ENCODE measurements at places on chromosomes 6 and 20.

DNA sequence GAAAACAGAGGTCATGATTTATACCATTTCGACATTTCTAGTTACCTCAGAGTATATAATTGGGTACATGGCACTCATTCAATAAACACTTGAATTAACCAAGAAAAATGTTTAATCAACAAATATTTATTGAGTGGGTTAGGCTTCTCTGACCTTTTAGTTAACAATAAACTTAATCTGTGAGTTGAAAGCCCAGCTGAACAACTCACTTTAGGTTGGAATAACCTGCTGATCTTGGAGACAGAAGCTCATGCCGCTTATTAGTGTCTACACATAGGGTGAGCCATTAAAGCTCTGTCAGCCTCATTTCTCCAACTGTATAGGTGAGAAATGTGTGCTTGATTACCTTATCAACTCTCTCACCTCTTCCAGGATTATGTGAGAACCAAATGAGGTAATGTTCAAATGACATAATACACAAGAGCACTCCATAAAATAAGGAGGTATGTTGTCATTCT, 98.2 kb upstream of the DTNBP1 start:
- no peak for DNase-seq

GRCh38 chr6:69895396-69895795, 29.0 kb downstream of the COL19A1 start:
- no peak for DNase-seq

DNA sequence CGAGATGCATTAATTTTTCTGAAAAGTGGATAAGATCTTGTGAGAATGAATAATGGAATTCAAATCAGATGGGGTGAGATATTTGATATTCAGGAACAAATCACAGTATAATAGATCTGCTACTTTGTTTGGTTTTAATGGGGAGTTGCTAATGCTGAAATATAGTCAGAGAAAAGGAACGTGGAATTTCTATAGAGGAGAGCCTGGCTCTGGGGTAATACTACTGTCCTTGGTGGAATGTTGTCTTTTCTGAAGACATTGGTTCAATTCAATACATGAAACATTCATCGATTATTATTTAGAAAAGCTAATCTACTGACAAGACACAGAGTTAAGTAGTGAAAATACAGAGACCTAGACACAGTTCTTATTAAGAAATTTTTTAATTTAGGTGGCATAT, 108.6 kb downstream of the ESR1 start:
- DNase-seq: no peak

GRCh38 chr20:56360908-56361205, 2.1 kb downstream of the FAM210B start:
- no peak for DNase-seq

- no peak for DNase-seq
Observed at GRCh38 chr20:10665791-10666190, 8.0 kb downstream of the JAG1 start.

GRCh38 chr20:62832212-62832922, 15.5 kb downstream of the COL9A3 start:
- no peak for DNase-seq

DNA sequence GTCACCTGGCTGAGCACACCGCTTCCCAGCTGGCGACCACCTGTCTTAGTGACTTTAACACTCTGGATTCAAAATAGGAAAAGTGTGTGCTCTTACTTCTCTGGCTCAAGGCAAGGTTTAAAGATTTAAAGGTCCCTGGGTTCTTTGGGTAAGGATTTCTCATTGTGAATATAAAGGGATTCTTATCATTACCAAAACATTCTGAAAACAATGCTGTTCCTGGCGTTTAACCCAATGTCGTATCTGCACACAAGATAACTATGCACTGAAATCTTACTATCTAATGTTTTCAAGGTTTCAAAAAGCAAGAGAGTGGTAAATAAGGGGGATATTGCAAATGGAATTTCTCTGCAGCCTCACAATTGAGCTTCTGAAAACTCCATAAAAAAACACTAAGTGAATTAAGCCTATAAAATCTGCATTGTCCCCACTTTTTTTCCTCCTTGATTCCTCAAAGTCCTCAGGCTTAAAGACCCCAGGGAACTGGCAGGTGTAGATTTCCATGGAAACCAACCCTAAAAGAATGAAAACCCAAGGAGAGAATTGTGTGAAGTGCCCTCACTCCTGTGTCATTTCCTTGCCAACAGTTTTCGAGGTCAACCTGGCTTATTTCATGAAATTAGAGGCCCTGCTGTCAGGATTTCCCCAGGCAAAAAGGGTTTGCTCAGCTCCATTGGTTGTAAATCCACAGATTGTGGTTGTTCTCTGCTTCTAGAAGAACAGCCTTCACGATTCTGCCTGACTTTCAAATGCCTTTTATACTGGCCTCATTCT, 44.0 kb downstream of the BMP2 start:
- DNase-seq: no peak

DNA sequence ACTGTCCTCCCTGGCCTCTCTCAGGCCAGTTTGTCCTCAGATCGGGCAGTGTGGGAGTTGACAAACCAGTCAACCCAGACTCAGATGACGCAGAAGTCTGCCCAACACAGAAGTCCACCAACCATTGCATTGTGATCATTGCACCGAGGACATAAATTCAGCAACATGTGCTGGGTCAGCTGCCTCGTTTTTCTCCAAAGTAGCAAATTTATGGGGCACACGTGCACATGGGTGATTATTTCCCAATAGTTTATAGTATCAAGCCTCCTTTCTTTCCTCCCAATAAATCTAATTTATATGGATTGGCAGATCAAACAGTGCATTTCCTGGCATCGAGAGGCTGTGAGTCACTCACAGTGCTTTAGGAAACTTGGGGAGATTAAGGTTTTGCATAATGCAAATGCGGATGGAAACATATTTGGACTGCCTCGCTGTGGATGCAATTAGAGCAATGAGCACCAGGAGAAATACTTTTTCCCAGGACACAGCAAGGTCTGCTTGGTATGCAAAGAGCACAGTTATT, 413.7 kb upstream of the SULF2 start:
- DNase-seq: no peak

- DNase-seq: no peak
Observed at GRCh38 chr6:22372922-22373321, 76.1 kb upstream of the PRL start.

GRCh38 chr6:105977934-105978504, 108.1 kb upstream of the PRDM1 start:
- no peak for DNase-seq

DNA sequence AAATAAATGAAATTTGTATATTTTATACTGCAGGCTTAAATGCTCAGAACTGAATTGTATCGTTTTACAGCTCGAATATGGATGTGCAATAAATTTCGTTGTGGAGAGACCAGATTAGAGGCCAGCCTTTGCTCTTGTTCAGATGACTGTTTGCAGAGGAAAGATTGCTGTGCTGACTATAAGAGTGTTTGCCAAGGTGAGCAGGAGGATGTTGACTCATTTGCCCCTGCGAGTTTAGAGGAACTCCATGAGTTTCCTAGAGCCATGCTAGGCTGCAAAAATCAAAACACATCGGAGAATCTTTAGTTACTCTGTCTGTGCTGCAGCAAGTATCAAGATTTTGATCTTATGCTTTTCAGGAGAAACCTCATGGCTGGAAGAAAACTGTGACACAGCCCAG, 15.4 kb downstream of the ENPP3 start:
- no peak for DNase-seq

GRCh38 chr6:36791085-36791484, 48.2 kb downstream of the CPNE5 start:
- DNase-seq: no peak

- DNase-seq: no peak
Observed at GRCh38 chr20:25256226-25256859, 8.5 kb downstream of the PYGB start.
